IPS DF 19.7 (cell line): ENCODE measurements at places on chromosomes 1 and 21.

GRCh38 chr1:85259912-85260274 lies 431 bp upstream of the C1orf52 start:
- no peak for DNase-seq

DNA sequence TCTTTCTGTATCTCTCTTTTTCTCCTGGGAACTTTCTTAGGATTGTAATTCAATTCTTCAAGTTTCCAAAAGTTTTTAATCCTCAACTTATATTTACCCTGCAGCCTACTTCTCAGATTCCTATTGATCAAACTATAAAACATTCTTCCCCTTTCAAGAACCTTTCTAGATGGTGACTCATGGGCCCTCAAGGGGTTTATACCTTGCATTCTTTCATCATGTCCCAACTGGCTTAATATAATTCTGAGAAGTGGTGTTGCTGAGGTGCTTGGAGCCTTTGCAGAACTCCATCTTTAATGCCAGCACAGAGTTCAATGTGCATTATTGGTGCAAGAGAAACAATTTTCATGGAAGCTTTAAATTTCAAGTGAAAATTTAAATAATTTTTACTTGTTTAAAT lies 273.4 kb downstream of the VAV3 start:
- DNase-seq, result no peak

GRCh38 chr1:160618763-160619274 lies 28.0 kb downstream of the SLAMF1 start:
- DNase-seq, result no peak

DNA sequence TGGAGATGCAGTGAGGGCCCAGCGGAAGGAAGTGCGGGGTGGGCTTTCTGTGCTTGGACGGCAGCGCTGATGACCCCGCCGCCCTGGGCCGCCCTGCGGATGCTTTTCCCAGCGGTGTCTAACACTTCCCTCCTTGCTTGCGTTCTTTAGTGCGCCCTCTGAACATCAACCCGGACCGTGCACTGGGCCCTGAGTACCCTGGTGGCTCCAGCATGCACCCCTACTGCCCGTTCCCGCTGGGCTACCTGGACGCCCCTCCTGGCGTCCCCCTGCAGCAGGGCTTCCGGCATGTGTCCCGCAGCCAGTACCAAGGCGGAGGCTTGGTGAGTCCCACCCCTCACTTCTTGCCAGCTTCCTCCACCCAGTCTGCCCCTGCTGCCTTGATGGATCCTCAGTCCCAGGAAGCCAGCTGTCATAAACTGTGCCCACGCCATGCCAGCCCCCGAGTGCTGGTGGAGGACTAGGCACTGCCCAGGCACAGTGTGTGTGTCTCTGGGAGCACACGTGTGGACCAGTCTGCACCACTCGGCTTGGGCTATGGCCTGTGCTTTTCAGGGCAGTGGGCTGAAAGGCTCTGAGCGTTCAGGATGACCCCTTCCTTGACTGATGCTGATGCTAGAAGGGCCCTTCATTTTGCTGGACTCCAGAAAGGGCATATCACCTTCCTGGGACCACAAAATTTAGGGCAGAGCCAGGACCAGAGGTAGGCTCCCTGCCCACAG lies 2.3 kb downstream of the DMRTB1 start:
- DNase-seq, result no peak

- DNase-seq, result no peak
Observed at GRCh38 chr1:87464022-87464490, 135.4 kb downstream of the LMO4 start.

DNA sequence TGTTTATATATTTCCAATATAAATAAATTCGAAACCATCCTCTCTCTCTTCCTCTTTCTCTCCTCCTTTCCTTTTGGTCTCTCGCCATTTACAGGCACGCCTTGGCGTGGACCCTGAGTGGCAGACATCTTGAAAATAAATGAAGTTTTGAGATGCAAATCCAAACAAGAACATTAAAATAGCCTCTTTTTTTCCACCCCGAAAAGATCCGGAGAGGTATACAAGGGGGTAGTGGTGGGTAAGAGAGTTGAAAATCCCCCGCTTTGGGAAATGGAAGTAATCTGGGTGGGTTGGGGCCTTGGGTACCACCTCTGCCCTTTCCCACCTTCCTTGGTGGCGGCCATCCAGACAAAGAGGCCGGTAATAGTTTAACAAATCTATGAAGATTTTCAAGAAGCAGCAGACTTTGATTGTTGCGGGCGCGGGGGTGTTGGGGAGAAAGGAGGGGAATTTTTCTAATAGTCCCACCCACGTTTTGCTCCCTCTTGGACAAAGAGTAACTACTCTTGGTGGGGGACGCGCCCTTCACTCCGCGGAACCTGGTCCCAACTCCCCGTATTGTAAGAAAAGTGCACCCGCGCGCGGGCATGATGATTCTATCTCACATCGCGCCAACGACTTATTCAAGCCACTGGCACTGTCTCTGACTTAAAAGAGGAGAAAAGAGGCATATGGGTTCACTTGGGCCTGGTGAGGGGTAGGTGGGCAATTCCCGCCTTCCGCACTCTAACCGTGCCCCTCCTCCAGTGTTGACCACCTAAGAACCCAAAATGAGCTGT lies 4.0 kb upstream of the FOXD3 start:
- DNase-seq, result no peak

DNA sequence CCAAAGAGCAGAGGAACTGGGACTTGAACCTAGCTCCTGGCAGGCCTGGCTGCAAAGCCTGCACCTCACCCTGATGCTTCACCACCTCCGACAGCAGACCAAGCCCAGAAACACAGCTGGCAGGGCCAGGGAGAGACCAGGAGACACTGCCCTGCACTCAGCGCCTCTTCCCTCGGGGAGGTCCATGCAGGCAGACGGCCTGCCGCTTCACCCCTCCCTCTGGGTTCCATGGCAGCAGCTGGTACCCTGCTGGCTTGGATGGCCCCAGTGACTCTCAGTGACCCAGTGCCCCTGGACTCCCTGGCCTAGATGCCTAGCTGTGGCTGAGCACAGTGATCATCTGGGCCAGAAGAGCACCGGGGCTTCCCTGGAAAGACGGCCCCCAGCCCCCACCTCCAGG lies 65.3 kb upstream of the TARDBP start:
- no peak for DNase-seq

DNA sequence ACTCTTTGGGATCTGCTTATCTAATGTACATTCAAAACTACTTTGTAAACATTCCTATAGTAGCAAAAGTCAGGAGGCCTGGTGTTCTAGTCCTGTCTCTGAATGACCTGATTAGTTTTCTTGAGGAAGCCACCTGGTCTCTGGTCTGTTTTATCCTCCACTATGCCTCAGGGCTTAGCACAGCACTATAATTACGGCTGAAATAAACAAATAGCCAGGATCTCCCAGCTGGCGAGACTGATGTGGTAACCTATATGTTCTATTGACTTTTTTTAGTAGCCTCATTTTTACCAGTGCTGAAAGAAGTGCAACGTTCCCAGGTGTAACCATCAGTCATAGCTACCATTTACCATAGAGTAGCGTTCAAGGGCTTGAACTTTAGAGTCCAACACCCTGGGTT lies 24.2 kb upstream of the RPL11 start:
- DNase-seq, result no peak

DNA sequence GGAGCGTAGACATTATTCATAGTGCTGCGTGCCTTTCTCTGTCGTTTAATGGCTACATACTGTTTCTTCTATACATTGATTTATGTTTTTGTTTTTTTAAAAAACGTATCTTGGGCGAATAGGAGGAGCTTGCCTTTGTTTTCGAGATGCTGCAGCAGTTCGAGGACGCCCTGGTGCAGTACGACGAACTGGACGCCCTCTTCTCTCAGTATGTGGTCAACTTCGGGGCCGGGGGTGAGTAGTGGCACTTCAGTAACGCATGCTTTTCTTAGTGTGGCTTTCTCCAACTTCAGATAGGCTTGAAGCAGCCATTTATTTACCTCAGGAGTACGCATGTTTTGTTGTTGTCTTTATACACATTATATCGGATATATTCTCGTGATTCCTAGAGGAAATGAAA lies 46.9 kb downstream of the TRAPPC10 start:
- DNase-seq, result no peak

DNA sequence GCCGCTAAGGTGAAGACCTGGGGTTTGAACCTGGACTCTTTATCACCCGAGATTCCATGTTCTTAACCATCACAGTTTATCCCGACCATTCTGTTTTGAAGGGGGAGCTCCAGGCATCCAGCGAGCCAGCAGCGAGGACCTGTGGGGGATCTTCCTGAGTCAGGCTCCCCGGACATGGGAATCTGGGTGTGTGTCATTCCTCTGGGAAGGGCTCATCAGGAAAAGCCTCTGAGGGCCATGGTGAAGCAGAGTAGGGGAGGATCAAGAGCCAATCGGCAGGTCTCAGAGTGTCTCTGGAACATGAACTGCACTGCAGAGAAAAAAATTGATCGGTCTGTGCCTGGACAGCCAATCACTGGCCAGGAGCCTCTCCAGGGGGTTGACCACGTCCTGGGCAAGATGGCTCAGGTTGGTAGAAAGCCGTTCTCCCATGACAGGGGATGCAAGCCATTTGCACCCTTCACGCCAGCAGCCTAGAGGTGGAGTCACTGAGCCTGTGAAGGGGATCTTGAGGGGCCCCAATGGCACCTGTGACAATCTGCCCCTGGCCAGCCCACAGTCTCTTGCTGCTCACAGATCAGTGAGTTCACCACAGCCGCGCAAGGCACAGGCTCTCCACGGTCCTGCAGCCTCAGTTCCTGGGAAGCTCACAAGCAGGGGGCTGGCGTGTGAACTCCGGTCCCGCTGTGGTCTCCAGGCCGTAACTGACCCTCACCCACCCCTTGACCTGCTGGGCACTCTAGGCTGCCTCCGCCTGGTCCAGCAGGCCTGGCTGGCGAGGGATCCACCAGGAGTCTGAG lies 20.4 kb upstream of the ACTRT2 start:
- no peak for DNase-seq

GRCh38 chr1:53286955-53287354 lies 40.9 kb downstream of the LRP8 start:
- DNase-seq, result no peak

GRCh38 chr21:39869141-39869818 lies 2.0 kb downstream of the PCP4 start:
- DNase-seq, result no peak

DNA sequence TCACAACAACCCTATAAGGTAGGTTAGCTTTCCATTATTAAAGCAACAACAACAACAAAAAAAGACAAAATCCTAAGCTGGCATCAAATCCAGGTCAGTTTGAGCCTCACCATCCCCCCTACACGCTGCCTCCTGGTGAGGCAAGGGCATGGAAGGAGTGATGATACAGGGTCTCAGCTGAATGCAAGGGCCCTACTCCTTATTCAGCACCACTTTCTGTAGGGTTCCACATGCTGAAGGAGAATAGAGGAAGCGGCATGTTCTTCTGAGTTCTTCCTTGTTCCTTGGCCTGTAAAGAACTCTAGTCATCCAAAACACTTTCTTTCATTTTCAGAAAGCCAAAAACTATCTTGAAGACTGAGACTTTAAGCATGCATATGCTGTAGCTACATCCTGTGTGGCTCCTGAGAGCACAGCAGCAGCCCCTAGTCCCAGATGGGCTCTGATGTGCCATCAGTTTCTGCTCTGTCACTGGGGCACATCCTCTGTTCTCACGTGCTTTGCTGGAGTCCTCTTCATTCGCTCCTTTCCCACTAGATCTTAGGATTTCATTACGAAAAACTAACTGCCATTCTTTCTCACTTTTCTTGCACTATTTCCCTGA lies 6.2 kb downstream of the ILDR2 start:
- no peak for DNase-seq

- no peak for DNase-seq
Observed at GRCh38 chr1:82462366-82462765, 661.6 kb downstream of the ADGRL2 start.

- DNase-seq, result no peak
Observed at GRCh38 chr21:25176637-25177412, 430.5 kb downstream of the MRPL39 start.

DNA sequence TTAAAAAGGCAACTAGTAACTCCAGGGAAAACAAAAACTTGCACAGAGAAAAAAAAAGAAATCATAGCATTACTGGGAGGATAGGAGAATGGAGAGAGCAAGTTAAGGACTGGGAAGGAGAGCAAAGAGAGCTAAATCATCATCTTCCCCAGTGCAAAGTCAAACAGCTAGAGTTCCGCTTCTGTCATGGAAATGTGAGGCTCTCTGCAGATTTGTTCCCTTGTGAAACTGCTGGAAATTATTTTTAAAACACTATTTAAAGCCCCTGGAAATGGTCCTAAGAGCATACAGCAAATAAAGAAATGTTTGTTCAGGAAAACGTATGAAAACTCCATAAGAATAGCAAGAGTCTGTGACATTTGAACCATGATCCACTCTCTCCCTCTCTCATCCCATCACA lies 64.6 kb downstream of the CAMK2N1 start:
- DNase-seq, result no peak

DNA sequence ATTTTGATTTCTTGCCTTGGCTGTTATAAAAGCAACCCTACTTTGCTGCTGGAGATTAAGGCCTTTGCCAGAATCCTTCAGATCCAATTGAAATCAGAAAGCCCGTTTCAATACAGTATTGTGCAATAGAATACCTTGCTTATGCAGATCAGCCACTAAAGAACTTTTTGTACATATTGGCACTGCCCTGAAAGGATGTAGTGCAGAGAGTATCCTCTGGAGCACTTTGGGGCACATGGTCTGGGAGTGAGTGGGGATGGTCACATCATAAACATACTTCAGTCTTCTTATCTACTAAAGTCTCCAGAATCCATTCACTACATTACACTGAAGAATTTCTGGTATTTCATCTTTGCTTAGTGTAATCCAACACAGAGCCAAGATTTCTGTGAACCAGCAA lies 189.0 kb downstream of the CENPF start:
- no peak for DNase-seq

DNA sequence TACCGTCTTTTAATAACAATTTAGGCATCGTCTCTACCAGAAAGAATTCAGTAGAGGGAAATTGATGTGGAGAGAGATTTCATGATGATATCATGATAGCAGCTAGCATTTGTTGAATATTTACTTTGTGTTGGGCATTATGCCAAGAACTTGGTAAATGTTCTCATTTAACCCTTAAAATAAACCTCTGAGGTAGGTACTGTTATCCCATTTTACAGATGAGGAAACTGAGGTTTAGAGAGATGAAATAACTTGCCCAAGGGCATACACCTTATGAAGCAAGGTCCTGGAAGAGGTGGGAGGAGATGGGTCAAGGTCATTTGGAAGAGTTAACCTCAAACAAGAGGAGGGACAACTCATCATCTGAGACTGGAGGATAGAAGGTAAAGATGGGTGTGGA lies 34.8 kb downstream of the TSNAX start:
- DNase-seq, result no peak
